HT-29 (cell line): ENCODE measurements at places on chromosomes 12 and 14.

DNA sequence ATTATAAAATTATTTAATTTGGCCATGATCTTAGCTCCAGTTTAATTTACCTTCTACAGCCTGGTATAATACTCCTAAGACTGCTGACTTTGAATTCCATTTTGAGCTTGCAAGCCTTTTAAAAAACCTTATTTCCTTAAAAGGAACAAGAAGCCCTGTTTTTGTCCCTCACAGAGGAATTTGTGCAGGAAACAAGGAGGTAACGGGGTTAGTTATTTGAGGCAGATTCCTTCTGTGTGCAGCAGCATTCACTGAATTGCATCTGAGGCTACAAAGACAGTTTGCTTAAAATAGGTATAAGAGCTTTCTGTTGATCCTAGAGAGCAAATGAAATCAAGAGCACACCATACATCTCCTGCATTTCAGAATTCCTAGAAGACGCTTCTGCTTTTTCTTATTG, 403.3 kb upstream of the PRICKLE1 start:
- DNase-seq: no peak

GRCh38 chr14:65377576-65377975, 35.0 kb upstream of the FUT8 start:
- DNase-seq: no peak

GRCh38 chr12:22530-23201, 43.9 kb upstream of the IQSEC3 start:
- no peak for DNase-seq

DNA sequence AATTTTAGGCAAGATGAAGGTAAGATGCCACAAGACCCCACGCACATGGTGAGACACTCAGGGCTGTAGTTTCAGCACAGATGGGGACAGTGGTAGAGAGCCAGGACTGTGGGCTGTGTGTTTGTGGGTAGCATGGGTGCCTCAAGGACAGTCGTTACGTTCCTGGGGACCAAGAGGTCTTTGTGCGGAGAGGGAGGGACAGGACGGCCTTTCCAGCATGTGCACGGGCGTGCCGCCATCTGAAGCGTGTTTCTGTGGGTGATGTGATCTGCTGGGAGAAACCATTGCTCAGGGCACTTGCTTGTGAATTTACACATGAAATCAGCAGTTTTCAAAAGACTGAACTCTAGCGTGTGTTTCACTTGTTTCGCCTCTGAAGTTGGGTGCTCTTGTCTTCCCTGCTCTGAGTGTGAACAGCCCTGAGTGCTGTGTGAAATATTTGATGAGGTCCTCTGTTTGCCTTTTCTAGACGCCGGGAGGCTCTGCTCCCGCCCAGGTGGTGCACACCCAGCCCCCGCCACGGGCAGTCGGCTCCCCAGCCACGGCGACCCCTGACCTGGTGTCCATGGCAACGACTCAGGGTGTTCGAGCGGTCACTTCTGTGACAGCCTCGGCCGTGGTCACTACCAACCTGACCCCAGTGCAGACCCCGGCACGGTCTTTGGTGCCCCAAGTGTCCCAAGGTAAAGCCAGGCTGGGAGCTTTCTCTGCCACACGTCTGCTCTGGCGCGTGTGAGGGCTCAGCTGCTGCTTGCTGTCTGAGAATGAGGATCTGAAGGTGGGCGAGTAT, 82.3 kb downstream of the DDX51 start:
- DNase-seq: no peak

DNA sequence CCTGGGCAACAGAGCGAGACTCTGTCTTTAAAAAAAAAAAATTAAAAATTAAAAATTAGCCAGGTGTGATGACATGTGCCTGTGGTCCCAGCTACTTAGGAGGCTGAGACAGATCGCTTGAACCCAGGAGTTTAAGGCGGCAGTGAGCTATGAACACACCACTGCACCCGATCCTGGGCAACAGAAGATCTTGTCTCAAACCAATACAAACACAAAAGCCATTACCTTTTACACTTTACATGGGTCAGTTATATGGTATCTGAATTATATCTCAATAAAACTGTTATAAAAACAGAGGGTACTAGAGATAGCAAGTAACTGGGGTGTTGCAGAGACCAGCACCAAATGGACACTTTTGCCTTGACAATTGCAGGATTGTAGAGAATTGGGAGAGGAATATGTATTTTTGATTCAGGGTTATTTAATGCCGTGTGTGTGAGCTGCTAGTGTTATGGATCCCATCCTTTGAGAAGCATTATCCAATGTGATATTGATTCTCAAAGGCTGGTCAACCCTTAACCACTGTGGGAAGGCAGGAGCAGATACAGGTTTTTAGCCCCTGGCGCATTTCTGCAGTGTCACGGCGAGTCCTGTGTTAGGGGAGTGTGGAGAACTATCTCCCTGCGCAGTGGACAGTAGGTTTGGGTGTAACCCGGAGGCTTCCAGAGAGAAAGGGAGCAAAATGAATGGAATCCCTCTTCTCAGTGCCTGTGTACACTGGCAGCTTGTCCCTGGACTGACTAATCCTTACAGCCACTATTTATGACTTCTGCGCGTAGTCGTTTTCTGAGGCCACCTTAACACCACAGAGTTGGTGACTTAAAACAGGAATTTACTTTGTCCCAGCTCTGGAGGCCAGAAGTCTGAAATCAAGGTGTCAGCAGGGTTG, 4.3 kb downstream of the PSMD9 start:
- no peak for DNase-seq

- DNase-seq: no peak
Observed at GRCh38 chr12:80188576-80188975, 89.2 kb downstream of the OTOGL start.

GRCh38 chr14:22493753-22494152, 95.3 kb downstream of the DAD1 start:
- DNase-seq: no peak

- DNase-seq: no peak
Observed at GRCh38 chr14:63011623-63012022, 33.6 kb downstream of the KCNH5 start.

GRCh38 chr12:108369736-108370396, 30.8 kb upstream of the CMKLR1 start:
- no peak for DNase-seq

DNA sequence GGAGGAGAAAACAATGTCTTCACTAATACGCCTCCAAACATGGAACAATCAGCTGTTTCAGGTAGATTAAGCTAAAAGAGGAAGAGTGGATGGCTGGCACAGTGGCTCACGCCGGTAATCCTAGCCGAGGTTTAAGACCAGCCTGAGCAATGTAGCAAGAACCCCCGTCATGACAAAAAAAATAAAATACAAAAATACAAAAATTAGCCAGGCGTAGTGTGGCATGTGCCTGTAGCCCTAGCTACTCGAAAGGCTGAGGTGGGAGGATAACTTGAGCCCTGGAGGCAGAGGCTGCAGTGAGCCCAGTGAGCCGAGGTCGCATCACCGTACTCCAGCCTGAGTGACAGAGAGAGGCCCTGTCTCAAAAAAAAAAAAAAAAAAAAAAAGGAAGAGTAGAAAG, 1.2 kb upstream of the MED13L start:
- DNase-seq: no peak

- peak; percentile 54 for DNase-seq
Observed at GRCh38 chr14:71739273-71739990, 192.8 kb upstream of the RGS6 start.
